ENCODE measurements at places on chromosomes 3 and 15.

DNA sequence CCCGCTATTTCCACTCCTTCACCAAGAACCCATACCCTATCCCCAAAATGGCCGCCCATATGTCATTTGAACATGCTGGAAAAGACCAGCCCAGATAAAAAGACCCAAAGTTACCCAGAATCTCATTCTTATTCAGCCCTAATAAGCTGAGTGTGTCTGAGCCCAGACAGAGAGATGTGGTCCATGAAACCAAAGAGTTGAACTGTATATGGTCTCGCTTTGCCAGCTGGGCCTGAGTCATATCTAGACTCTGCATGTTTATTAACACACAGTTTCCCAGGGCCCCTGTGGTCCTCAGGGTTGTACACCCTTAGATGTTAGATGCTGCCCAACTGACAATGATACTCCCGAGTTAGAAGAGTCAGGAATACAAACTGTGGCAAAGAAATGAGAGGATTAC is 201.9 kb upstream of the STRIT1 start:
- DNase-seq: no peak

DNA sequence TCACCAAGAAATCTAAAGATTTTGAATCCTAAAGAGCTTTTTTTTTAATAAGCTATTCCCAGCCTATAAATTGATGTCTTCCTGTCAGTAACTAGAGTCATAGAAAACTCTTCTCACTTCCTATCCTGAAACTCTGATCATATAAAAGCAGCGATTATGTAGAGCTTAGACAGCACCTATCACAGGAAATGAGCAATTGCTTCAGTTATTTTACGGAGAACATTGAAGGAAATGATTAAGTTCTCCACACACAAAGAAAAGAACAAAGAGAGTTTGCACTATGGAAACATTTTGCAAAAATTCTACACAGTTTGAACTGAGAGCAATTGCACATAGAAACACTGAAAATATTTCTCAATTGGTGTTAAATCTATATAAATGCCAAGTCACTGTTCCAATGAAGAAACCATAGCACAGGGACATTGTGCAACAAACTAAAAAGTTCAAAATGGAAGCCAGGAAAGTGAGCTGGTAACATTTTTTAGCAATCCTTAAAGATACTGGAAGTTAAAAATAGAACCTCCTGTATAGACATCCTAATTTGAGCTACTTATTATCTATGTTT is 291.5 kb upstream of the ARHGEF26 start:
- DNase-seq: no peak

- DNase-seq: no peak
These were observed 33.0 kb downstream of the GNB5 start for GRCh38 chr15:52158084-52158765.

DNA sequence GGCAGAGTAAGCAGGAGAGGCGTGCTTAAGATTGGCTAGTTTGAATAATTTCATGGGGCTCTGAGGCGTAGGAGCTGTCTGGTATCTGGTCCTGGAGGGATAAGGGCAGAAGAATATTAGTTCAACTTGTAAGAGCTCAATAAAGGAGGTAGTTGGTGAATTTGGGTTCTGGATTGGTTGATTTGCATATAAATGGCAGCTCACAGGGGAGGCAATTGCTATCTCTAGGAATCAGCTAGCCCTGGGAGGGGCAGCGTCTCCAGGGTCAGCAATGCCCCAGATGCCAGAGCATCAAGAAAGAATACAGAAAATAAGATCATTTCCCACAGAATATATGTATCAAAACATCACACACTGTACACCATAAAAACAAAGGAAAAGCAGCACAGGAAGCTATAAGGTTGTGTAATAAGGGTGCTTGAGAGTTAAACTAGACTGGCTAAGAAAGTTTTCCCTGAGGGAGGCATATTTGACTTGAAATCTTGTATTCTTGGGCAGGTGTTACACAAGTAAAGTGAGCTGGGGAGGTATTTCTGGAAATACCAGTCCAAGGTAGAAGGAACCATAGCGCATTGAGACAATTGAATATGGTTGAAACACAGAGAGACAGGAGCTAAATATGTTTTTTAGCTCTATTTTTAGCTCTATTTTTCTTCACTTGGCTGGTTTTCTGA is 6.1 kb downstream of the MOBP start:
- no peak for DNase-seq

- DNase-seq: no peak
These were observed 35.9 kb downstream of the SLC12A1 start for GRCh38 chr15:48242015-48242414.

GRCh38 chr15:69325456-69325971 is 26.8 kb downstream of the PAQR5 start:
- DNase-seq: no peak

DNA sequence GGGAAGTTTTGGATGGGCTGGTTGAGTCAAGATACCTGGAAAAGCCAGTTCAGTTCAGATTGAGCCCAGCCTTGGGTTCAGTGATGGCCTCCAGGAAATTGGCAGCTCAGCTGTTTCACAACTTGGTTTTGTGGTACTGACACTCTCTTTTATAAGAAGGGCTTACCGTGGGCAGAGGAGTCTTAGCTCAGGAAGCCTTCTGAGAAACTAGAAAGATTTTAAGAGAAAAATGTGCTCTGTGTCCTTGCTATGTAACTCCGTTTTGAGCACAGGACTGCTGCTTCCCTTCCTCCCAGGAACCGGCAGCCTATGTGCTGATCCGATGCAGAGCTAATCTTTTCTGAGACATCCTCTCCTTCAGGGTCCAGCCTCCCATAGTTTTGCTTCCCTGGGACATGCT is 46.6 kb upstream of the RASGRP1 start:
- DNase-seq: no peak

DNA sequence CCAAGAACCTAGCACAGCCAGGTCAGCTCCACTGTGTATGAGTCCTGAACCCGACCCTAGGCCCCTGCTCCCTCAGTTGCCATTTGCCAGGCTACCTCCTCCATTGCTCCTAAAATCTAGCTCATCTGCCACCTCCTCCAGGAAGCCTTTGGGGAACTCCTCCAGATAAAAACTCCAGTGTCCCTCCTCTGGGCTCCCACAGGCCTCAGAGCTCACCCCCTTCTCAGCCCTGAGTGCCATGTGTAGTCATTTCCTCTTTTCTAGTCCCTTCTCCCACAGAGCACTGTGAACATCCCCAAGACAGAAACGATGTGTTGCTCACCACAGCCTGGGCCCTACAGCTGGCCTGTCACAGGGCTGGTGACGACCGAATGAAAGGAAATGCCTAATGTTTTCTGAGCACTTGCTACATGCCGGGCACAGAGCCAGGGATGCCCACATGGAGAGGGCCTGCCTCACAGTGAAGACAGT is 61.0 kb downstream of the IQSEC1 start:
- no peak for DNase-seq

GRCh38 chr3:26307787-26308186 is 314.8 kb upstream of the LRRC3B start:
- no peak for DNase-seq

- no peak for DNase-seq
These were observed 25.6 kb upstream of the FAM174B start for GRCh38 chr15:92681141-92681631.

DNA sequence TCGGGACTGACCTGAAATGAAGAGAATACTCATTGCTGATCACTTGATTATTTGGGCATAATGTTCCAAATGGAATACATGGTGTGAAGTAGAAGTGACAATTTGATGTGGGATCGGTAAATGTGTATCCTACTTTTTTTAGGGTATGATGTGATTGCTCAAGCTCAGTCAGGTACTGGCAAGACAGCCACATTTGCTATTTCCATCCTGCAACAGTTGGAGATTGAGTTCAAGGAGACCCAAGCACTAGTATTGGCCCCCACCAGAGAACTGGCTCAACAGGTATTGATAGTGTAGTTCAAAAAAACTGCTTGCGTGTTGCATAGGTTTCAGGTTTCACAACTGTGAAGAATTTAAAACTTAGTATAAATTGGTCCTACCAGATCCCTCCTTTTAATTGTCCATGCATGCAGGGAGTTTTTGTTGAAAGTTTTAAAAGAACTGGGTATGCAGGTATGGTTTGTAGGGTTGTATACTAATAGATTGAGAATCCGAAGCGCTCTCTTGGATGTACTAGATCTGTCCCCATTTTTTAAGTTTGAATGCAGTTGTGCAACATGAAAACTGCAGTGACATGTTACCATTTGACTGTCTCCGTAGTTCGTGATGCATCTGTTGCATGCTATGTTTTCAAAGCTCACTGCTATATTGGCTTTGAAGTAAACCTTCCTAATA is 1.6 kb downstream of the EIF4A2 start:
- DNase-seq: no peak

- DNase-seq: no peak
These were observed 38.6 kb downstream of the HACD2 start for GRCh38 chr3:123546133-123546755.

DNA sequence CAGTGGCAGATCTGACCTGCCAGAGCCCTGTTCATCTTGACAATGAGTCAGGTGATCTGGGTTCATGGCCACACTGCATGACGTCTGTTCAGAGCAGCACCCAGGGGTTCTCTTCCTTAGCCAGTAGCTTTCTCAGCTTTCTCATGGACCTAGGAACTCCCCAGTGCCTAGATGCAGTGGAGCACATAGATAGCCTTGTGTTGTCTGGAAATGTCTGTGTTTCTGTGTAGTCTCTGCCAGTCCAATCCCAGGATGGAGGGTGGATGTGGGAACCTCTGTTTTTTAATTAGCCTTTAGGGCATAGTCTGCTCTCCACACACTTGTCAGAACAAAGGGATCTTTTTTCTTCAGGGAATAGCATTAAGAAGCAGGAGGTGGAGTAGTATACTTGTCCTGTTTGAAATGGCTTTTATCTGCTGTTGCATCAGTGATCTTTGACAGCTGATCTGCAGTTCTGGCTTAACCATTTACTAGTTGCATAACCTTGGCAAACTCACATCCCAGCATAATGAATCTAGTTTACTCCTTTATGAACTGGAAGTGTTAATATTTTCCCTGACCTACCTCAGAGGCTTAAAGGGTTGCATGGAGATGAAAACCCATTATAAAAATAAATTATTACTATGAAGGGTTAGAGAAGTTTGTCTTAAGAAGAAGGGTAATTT is 16.1 kb upstream of the CACNA1D start:
- no peak for DNase-seq

GRCh38 chr3:3110299-3110630 is at the start of gene IL5RA:
Gene IL5RA, minus strand, starts transcription at chr3:3110374. Its CDS starts 5,390 bp downstream, at chr3:3104984.
- no peak for DNase-seq

GRCh38 chr3:158810823-158811724 is 9.2 kb downstream of the MFSD1 start:
- DNase-seq: no peak

DNA sequence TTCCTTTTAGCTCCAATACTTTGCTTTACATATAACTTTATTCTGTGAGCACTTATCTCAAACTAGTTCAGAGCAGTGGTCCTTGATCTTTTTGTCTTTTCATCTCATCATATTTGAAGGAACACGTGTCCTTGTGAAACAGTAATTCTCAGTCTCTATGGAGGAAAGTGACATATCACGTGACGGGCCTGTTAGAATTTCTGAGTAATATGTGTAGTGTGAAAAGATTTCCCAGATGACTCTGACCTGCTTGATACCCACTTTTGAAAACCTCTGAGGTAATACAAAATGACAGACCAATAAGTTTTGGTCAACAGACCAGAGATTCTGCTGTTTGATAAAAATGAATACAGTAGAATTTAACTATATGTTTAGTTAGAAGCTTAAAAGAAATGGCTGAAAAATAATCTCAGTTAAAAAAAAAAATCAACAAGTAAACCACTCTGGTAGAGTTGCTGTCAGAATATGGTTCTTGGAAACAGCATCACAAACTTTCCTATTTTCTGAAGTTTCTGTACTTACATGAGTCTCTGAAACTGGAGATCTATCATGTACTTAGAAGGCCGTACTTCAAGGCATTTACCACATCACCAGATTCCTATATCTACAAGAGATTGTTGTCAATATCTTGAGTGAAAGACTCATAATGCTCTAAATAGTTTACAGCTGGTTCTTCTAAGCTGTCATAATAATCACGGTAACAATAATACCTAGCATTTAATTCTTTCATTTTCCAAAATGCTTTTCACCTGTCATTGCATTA is 590.2 kb upstream of the TBL1XR1 start:
- no peak for DNase-seq

All from progenitor cell of endocrine pancreas (in vitro differentiated cells).